SJCRH30 (cell line): ENCODE measurements at places on chromosomes 3 and 15. TPM values are rescaled to one million over a fixed set of nuclear protein-coding genes. Genes with fewer than 3 reads are reported as not detected.

DNA sequence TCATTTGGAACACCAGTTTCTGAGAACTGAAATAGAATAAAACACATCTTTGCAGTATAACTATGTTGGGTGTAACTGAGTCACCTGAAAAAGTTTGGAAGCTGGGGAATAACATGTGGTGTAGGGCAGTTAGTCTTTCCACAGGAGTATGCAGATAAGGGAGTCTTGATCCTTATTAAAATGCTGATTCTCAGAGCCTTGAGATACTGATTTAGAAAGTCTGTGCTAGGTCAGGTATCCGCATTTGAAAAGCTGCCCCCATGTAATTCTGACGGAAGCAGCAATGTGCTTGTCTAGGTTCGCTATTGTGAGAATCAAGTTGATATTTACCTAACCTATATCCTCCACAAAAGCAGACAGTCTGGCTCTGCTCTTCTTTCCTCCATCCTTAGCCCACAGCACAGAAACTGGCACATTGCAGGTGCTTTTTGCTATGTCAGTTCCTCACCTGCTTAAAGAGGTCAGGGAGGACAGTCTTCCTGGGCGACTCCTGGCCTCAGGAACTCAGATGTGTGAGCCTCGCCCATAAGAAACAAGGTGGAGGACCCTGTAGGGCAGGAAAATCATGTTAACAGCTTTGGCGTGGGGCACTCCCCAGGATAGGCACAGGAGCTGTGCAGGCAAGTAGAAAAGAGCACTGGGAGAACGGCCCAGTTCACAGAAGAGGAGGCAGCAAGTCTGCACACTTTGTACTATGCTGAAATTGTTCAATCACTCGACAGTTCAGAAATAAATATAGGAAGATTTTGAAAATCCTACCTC, 27.6 kb upstream of the SRPRB start:
- DNase-seq = no peak

ADCY5 gene
- 0.63 and 0.75 TPM in 2 replicates for total RNA-seq

- DNase-seq = no peak
Measured at GRCh38 chr15:43317566-43318184, 12.7 kb downstream of the LCMT2 start.

GRCh38 chr3:188905547-188905946, 266.2 kb upstream of the TPRG1 start:
- DNase-seq = no peak

- peak; percentile 36 for DNase-seq
Measured at GRCh38 chr3:4809922-4810321, 169.3 kb upstream of the BHLHE40 start.

MINAR1 gene
- 0.69 and 0.79 TPM in 2 replicates for total RNA-seq

DNA sequence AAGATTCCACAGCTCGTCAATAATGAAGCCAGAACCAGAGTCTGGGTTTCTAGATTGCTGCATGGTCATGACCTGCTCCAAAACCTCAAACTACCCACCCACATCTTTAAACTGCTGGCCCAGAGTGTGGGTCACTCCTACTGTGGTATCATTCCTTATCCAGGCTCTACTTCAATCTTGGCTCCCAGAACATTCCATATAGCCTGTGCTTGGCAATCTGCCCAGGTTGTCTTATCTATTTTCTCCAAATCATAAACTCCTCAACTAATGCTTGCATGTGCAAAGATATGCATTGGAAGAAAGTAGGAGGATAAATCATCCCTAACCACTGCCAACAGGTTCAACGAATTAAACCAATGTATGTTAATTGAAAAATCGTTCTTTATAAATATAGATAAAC, 169.7 kb downstream of the ANXA2 start:
- peak; percentile 9 for DNase-seq

DNA sequence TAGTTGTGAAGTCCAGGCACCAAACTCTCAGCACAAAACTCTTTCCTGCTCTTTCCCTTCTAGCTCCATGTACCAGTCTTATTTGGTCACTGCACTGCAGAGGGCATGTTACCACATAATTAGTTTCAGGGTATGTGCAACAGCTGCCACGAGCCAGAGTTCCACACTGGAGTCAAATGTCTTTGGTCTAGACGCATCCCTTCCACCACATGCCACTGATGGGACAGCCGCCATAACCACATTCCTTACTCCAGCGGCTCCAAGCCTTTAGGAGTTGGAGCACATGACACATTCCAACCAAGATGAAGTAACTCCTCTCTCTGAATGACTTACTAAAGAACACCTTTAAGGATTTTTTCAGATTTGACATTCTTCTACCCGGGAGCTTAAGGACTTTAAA, 153.4 kb downstream of the ERC2 start:
- peak; percentile 95 for DNase-seq

GRCh38 chr3:78812166-78812565, 955.6 kb downstream of the ROBO1 start:
- DNase-seq = no peak

DNA sequence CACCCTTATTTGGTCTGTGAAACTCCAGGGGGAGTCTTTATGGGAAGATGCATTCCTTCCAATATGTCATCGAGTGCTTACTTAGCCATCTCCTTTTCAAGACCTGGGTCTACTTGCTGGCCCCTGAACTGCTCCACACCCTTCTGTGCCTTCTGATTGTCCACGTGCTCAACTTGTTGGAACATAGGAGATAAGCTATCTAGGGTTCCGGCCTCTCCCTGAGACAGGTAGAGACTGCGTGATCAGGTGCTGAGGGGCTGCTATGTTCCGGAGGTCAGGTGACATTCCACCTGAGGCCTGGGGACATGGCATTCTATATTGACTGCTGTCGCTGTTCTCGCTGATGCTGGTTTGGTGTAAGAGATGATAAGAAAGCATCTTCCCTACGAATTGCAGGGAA, 65.6 kb downstream of the ATP1B3 start:
- DNase-seq = no peak

DNA sequence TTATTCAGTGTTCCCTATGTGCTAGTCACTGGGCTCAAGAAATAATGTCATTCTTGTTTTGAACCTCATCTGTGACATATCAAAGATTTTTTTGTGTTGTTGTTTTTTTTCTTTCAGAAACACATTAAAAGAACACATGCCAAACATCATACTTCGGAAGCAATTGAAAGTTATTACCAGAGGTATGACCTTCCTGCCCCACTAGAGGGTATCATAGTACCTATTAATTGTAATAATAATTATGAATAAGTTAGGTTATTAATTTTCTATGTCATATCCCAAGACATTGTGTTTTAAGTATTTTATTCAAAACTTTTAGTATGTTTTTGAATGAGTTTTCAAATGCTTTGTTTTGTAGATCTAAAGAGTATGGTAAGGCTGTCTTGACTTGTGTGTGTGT, 65.7 kb downstream of the CDIN1 start:
- DNase-seq = no peak

DNA sequence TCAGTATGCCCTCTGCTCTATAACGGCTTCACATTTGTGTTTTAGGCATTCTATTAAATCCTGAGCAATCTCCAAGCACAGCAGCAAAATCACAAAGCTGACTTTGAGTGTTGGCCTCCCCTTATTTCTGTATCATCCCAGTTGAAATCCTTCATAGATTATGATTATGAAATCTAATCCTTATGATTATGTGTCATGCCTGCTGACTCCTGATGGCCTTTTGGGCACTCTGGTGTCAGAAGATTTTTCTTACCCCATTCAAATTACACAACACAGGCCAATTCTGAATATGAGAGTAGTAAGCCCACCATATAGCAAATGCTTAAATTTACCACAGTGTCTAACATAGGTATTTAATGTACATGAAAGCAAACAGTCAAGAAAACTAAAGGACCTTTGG, 34.3 kb downstream of the CDV3 start:
- DNase-seq = no peak

LRRC31 gene
- not detected in 2 replicates for total RNA-seq

- DNase-seq = no peak
Measured at GRCh38 chr15:27561816-27562215, 537.3 kb downstream of the OCA2 start.

STX19 gene
- not detected in 2 replicates for total RNA-seq

- peak; percentile 5 for DNase-seq
Measured at GRCh38 chr3:65963787-65964677, 74.7 kb downstream of the MAGI1 start.

ITIH1 gene
- total RNA-seq = 0.04 TPM in 1 of 2 replicates, not detected in the other

DNA sequence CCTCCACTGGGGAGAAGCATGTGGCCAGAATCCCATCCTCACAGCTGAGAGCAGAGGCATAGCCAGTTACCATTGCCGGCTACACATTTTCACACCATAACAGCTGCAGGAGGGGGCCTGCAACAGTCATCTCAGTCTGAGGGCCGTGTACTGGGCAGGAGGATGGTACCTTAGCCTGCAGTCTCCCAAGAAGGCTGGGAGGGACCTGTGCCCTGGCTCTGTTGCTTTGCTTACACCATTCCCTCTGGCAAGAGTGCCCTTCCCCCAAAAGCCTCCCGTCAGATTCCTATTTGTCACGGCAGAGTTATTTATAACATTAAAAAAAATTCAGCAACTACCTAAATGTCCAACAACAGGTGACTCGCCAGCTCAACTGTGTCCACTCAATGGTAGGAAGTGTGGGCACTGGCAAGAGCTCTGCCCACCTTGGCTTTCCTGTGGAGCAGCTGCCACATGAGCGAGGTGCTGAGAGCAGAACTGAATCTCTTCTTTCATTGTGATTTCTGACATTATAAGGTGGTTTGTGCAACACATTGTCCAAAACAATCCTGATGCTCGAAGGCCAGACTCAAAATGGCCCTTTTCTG, 4.4 kb downstream of the CAMKV start:
- no peak for DNase-seq

CYP1A2 gene
- not detected in 2 replicates for total RNA-seq
